Smooth muscle cell of the pulmonary artery (primary cell): ENCODE measurements at places on chromosomes 5 and 9. TPM values are rescaled to one million over a fixed set of nuclear protein-coding genes. Genes with fewer than 3 reads are reported as not detected.

TRIM36 gene
- total RNA-seq: 0.13 TPM in 2 replicates

DAB2 gene
- total RNA-seq: 135 and 168 TPM in 2 replicates

NUP214 gene
- 16.3 and 18.2 TPM in 2 replicates for total RNA-seq

FCN2 gene
- not detected in 2 replicates for total RNA-seq

FBP2 gene
- total RNA-seq: not detected in 2 replicates

BTNL3 gene
- total RNA-seq: not detected in 2 replicates

TXNDC8 gene
- not detected in 2 replicates for total RNA-seq

UQCRQ gene
- total RNA-seq: 42.1 and 57.2 TPM in 2 replicates

DAB2IP gene
- 30.8 and 33.3 TPM in 2 replicates for total RNA-seq

SERF1B gene
- 11.8 and 17.9 TPM in 2 replicates for total RNA-seq

OLFML2A gene
- total RNA-seq: 1.3 and 1.6 TPM in 2 replicates

PPP2R2B gene
- total RNA-seq: 0.66 and 1.0 TPM in 2 replicates

OR2K2 gene
- not detected in 2 replicates for total RNA-seq

IFNE gene
- total RNA-seq: 10.4 and 30.1 TPM in 2 replicates

FOXD4L6 gene
- total RNA-seq: 0.13 and 0.17 TPM in 2 replicates

CDC23 gene
- 19.5 and 21.6 TPM in 2 replicates for total RNA-seq

ZFP37 gene
- total RNA-seq: 2.3 and 3.0 TPM in 2 replicates

RASGRF2 gene
- total RNA-seq: 1.2 and 15.0 TPM in 2 replicates

SPATA24 gene
- 4.8 and 5.7 TPM in 2 replicates for total RNA-seq

HRCT1 gene
- 0.39 and 0.59 TPM in 2 replicates for total RNA-seq

CERCAM gene
- 338 and 365 TPM in 2 replicates for total RNA-seq

GRIA1 gene
- total RNA-seq: 0.23 and 2.4 TPM in 2 replicates

PCDHGA5 gene
- total RNA-seq: 1.8 and 2.3 TPM in 2 replicates

CSNK1A1 gene
- 345 and 421 TPM in 2 replicates for total RNA-seq

SLC2A6 gene
- 12.5 and 19.7 TPM in 2 replicates for total RNA-seq

FOXI1 gene
- total RNA-seq: not detected in 2 replicates

DCP2 gene
- total RNA-seq: 27.4 and 30.3 TPM in 2 replicates

FOXD1 gene
- 6.8 and 12.7 TPM in 2 replicates for total RNA-seq

ADAMTSL2 gene
- 2.0 and 10.6 TPM in 2 replicates for total RNA-seq

LCN1 gene
- 0.20 and 0.43 TPM in 2 replicates for total RNA-seq

SLC6A19 gene
- total RNA-seq: not detected in 2 replicates

PCDHB15 gene
- 0.59 and 0.91 TPM in 2 replicates for total RNA-seq

DIPK1B gene
- 2.9 and 3.8 TPM in 2 replicates for total RNA-seq
